Left hindlimb (tissue), 1 donor: ENCODE measurements at places on chromosomes 2 and 18.

- peak; percentile 69 for DNase-seq
Observed at GRCh38 chr2:59029058-59029457, 787.9 kb upstream of the FANCL start.

DNA sequence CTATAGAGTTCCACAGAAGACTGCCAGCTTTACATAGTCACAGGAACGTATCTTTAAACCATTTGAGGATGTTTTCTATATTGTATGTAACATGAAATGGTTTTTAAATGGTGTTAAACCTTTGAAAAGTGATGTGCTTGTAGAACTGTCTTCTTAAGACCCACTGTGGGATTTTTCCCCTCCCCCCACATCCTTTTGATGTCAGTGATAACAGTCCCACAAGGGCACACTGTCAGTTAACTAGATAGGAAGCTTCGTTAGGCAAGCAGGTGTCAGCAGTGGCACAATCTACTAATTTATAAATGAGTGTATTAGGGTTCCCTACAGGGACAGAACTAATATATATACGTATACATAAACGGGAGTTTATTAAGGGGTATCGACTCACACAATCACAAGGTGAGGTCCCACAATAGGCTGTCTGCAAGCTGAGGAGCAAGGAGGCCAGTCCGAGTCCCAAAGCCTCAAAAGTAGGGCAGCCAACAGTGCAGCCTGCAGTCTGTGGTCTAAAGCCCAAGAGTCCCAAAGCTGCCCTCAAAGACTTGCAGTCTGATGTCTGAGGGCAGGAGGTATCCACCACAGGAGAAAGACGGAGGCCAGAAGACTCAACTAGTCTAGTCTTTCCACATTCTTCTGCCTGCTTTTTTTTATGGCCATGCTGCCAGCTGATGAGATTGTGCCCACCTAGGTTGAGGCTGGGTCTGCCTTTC is 23.8 kb upstream of the HNRNPLL start:
- no peak for DNase-seq

DNA sequence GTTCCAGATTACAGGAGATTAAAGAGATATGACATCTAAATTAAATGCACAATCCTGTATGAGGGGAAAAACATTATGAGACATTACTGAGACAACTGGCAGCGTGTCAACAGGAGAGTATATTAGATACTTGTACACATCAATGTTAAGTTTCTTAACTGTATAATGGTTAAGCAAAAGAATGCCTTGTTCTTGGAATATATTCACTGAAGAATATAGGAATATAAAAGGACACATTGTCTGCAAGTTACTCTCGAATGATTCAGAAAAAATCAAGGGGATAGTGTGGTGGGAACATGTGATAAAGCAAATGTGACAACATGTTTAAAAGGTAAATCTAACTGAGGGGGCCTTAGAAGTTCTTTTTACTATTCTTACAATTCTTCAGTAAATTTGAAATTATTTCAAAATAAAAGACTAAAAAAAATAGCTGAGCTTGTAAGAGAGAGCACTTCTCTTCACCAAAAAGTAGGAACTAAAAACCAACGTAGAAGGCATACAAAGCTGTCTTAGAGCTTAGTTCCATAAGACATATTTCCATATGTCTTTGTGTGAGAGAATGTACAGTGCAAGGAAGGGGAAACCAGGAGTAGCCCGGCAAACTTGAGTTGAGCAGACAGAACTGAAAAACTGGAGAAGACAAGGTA is 7.5 kb downstream of the WDPCP start:
- DNase-seq, result no peak

DNA sequence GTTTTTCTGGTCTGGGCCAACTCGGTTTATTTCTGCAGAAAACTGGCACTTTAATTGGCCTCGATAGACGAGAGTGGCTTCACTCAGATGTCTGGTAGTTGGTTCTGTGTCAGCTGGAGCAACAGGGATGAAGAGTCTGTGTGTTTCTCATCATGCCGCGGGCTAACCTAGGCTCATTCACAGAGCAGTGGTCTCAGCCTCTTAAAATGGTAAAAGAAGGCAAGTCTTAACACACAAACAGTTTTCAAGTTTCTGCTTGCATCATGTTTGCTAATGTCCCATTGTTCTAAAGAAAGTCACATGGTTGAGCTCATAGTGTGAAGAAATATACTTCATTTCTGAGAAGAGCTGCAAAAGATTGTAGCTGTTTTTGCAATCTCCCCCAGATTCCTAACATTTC is 37.5 kb upstream of the ANXA4 start:
- DNase-seq, result no peak

GRCh38 chr2:24566630-24567029 is 75.6 kb downstream of the NCOA1 start:
- DNase-seq, result no peak

DNA sequence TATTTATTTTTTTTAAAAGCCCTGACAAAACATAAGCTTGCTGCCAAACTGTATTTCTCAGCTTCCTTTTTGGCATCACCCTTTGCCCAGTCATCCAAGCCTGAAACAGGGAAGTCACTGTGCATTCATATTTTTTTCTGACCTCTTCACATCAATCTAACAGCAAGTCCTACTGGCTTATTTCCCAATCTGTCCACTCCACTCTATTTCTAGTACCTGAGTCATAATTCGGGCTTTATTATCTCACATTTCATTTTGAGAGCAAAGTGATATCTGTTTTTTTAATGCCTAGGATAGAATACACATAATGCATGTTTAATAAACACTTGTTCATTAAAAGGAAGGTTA is 5.1 kb downstream of the HNMT start:
- no peak for DNase-seq

DNA sequence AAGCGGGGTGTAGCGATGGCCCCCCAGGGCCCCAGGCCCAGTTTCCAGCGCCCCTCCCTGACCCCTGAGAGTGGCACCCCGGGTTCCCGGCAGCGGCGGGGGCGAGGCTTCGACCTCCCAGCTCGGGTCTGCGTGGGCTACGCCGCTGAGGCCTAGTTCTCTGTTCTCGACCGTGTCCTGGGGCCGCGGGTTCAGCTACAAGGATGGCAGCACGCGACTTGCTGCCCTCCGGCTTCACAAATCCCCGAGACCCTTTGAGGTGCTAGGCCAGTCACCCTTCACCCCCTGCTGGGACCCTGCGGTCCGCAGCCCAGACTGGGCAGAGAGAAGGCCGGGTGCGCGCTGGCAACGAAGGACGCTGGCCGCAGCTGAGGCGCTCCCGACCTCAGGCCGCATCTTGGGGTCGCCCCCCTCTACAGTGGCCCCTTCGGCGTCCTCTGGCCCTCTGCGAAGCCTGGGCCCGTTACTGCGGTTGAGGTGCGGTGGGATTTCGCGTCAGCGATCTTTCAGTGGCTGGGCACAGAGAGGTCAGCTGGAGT is 1.2 kb downstream of the OTX1 start:
- DNase-seq, result peak; percentile 29

- no peak for DNase-seq
Observed at GRCh38 chr2:33018271-33018670, 71.5 kb downstream of the LTBP1 start.

DNA sequence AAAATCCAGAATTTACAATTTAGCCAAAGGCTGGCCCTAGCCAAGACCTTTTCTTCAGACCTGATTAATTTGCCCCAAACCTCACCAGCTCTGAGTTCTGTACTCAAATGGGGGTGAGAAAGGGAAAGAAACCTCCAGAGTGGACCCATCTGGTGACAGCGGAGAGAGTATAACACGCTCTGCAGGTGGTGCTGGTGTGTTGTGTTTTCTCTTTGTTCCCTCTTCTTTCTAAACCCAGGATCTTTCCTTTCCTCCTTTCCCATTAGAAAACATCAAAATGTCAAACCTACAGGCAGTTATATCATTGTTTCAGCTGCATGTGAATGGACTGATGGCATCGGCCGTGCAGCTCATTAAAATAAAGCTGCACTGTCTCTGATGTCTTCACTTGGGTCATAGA is 253.2 kb upstream of the SP5 start:
- DNase-seq, result no peak

- DNase-seq, result no peak
Observed at GRCh38 chr18:54928236-54928635, 31.0 kb downstream of the CCDC68 start.

GRCh38 chr18:24014062-24014985 is at the start of gene TTC39C:
Gene TTC39C (plus strand): TSS chr18:24014754. CDS start chr18:24014872, 118 bp downstream.
- DNase-seq, result peak; percentile 77

GRCh38 chr18:12741351-12741750 is 38.5 kb downstream of the PSMG2 start:
- DNase-seq, result no peak

DNA sequence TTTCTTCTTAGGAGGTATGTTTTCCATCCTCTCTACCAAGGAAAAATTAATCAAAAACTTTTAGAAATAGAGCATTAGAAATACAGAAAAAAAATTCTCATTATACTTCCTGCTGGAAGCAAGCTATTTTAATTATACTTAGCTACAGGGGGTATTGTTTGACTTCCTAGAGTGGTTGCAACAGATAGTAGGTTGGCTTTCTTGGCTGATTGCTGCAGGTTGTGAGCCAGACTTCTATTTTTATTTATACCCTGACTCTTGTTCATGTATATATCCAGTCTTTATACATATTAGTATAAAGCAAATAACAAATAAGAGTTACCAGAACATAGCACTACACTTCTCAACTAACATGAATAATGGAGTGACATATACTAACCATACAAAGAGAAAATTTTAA is 460.8 kb upstream of the REG3G start:
- DNase-seq, result no peak

DNA sequence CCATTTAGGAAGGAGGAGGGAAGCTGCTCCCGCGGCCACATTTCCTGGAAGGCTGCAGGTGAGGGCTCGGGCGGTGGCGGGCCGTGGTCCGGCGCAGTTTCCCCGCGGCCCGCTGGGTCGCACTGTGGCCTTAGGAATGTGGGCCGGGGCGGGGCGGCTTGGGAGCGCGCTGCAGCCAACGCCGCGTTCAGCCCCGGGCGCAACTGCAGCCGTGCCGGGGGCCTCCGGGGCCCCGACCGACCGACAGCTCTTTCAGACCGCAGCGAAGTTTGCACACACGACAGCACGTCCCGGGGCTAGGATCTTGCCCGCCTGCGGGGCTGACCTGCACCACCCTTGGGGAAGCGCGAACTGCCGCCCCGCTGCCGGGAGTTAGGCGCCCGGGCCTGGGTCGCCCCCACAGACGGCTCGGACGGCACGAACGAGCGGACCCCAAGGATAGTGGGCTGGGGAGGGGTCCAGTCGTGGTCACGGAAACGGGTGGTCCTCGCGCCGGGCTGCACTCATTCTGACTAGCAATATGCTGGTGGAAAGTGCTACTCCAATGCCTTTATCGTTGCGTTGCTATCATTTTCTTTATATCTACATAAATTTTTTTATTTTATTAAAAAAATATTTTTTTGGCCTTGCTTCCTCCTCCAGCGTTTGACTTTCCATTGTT is 69.9 kb upstream of the DLX2 start:
- DNase-seq, result peak; percentile 74

GRCh38 chr18:48838921-48839818 is 111.6 kb downstream of the SMAD7 start:
- DNase-seq, result peak; percentile 32

- peak; percentile 4 for DNase-seq
Observed at GRCh38 chr2:95272299-95272751, 1.9 kb upstream of the PROM2 start.

DNA sequence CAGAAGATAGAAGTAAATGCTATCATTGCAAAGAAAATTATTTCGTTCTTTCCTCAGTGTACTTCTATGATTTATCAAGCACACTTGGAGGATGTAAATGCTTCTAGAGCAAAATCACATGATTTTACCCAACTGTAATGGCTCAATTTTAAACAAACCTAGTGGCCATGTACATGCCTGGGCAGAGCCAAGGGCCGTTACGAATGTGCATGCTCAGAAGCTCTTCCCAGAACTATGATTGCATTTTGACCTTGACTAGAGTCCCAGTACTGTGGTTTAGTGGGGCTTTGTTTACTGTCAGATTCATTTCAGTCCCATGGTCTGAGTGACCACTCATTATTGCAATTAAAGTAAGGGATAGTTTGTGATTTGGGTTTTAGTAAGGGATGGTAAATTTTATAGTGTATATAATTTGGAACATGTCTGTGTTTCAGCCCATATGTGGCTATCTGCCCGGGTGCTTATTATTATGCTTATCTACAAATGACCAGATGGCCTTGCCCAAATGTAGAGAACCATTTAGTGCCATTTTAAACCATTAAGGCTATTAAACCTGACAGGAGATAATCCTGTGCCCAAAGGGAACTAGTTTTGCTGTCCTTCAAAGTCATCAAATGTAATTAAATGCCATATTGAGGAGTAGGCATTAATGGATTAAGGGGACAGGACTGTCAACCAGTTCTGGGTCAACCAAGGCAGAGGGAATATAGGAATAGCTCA is 239.1 kb downstream of the ICOS start:
- no peak for DNase-seq
